ENCODE measurements at places on chromosomes 13 and 19.

DNA sequence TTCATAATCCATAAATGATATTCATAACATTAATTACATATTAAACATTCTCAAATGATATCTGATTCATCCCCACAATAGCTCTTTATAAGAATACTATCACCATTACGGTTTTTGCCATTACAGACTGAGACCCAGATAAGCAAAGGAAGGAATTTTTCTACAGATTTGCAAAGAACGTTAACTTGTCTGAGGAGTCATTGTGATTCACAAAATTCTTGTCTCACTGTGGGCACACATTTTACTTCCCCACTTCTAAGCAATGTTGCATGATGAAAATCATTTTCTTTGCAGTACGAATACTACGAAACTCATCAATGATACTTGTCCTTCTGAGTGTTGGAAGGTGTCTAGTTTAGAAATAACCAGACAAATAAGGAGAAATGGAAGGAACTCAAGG is 70.1 kb downstream of the NALCN start:
- DNase-seq, result no peak

- DNase-seq, result no peak
These were observed 38.4 kb upstream of the TCF3 start for GRCh38 chr19:1690699-1691307.

DNA sequence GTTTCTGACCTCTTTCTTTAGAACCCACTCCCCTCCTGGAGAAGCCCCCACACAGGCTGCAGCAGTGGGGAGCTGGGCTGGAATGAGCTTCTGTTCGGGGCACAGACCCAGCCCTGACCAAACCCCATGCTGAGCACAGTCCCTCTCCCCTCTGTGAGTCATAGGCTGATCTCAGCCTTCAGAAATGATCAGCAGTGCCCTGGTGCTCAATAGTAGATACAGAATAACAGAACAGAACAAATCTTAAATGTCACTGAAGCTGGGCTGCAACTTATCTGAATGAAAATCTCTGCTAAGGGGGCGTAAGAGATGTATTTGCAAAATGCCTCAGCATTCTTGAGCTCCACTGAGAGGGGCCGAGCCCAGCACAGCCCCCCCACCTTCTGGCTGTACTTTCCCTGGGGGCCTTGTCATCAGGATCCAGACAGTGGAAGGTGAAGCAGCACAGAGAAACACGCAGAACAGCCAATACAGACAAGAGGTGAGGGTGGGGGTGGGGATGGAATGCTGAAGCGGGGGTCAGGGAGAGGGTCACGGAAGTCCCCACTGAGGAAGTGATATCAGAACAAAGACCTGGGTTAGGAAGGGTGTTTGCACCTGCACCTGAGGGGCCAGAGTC is 9.9 kb downstream of the ZNF665 start:
- no peak for DNase-seq

GRCh38 chr13:110562696-110563462 is 1.4 kb upstream of the RAB20 start:
- no peak for DNase-seq

GRCh38 chr13:26679411-26680122 is 81.0 kb downstream of the GPR12 start:
- DNase-seq, result no peak

Measured in RWPE2 (cell line).